ENCODE measurements at places on chromosomes 7 and 10. TPM values are rescaled to one million over a fixed set of nuclear protein-coding genes. Genes with fewer than 3 reads are reported as not detected.
A peak's percentile ranks its signal among the peaks of the same experiment; 100 is the strongest.

The LIPK gene
- not detected for total RNA-seq

The MRLN gene
- total RNA-seq: not detected

The PLAC9 gene
- not detected for total RNA-seq

The TUBB8 gene
- total RNA-seq: not detected

The TMEM140 gene
- total RNA-seq: 32.2 TPM

The IGF2BP3 gene
- total RNA-seq: not detected

The CRHR2 gene
- not detected for total RNA-seq

The SLC26A3 gene
- not detected for total RNA-seq

The CFAP46 gene
- not detected for total RNA-seq

DNA sequence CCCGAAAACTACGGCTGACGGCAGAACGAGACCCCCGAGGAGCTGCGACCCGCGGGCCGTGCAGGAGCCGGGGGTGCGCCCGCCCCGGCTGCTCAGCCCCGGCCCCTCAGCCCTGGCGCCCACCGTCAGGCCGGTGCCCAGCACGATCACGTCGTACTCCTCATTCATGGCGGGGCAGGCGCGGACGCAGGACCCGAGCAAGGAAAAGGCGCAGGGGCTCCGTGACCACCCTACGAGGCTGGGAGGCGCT lies 218 bp downstream of the GDI2 start:
- no peaks in the 10 kb centered on the region for H3K27me3 ChIP-seq
- DNase-seq: no peak
- H3K4me3 ChIP-seq: peak overlapping the region; percentile 74
- peak overlapping the region; percentile 80 for H3K27ac ChIP-seq

DNA sequence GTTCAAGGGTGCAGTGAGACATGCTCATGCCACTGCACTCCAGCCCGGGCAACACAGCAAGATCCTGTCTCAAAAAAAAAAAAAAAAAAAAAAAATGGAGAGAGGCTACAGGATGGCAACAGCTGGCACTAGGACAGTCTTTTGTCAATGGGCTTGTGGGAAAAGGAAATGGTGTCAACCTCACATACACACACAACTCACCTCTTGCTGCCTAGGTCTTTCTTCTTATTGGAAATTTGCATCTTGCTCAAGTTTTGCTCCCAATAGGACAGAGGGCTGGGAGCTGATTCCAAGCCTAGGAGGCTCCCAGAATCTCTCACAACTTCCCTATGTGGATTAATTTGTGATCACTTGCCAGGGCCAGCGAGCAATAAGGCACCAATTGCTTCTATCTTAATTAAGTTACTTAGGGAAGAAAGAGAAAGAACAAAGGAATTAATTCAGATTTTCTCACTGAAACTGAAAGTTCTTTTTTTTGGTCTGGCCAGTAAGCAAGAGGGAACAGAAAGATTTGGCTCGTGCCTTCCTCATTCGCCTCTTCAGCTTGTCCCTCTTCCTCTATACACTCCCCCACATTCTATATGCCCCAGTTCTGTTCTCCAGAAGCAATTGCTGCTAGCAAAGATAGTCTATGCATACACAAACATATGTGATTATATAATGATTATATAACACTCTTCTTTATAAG lies 33.8 kb downstream of the MAP3K8 start:
- H3K36me3 ChIP-seq: no peaks in the 10 kb centered on the region
- H3K27ac ChIP-seq: no peak overlapping the region
- no peaks in the 10 kb centered on the region for H3K27me3 ChIP-seq
- H3K4me3 ChIP-seq: no peak overlapping the region

DNA sequence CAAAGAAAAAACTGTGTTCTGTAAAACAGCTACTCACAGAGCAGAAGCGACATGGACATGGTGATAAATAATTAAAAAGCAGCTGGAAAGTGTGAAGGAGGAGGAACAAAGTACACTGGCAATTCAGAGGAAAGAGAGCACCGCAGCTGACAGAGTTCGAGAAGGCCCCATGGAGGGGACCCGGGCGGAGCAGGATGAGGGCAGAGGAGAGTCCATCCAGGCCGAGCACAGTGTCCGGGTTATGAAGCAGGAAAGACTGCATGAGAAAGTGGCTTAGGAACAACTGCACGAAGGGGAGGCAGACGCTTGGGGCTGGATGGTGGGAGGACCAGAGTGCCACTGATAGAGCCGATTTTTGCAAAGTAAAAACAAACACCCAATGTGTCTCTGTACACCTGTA lies 185.5 kb downstream of the ZMYND11 start:
- H3K27me3 ChIP-seq: no peaks in the 10 kb centered on the region
- no peaks in the 10 kb centered on the region for H3K36me3 ChIP-seq
- H3K4me3 ChIP-seq: no peak overlapping the region
- no peak for DNase-seq
- H3K27ac ChIP-seq: no peak overlapping the region
- peaks cover 14% of the 10 kb centered on the region for H3K4me1 ChIP-seq

- no peak overlapping the region for H3K4me3 ChIP-seq
- no peaks in the 10 kb centered on the region for H3K36me3 ChIP-seq
- no peak overlapping the region for H3K27ac ChIP-seq
- no peaks in the 10 kb centered on the region for H3K4me1 ChIP-seq
- no peak for DNase-seq
Observed at GRCh38 chr10:12925845-12926244, 75.7 kb downstream of the CCDC3 start.

DNA sequence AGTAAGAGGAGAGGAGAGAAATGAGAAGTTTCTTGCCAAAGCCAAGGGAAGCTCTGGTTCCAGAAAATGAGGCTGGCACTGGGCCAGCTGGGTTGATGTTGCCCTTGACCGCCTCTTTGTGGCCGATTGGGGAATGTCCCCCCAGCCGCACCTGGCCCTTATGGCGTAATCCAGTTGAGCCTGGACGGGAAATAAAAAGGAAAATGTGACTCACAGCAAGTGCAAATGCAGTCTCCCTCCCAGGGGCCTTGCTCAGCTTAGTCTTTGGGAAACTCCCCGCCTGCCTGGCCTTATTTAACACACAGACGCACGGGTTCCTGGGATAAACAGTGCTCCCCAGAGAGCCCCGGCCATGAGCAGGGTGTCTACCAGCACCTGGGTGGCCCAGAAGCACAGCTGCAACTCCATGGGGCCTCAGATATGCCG lies 174.8 kb downstream of the KIAA1217 start:
- no peaks in the 10 kb centered on the region for H3K4me1 ChIP-seq
- H3K27ac ChIP-seq: no peak overlapping the region
- H3K4me3 ChIP-seq: no peak overlapping the region

- no peak for DNase-seq
- H3K27ac ChIP-seq: no peak overlapping the region
- H3K4me3 ChIP-seq: no peak overlapping the region
- H3K27me3 ChIP-seq: no peaks in the 10 kb centered on the region
- H3K4me1 ChIP-seq: no peaks in the 10 kb centered on the region
Observed at GRCh38 chr7:125098377-125098970, 168.8 kb upstream of the POT1 start.

DNA sequence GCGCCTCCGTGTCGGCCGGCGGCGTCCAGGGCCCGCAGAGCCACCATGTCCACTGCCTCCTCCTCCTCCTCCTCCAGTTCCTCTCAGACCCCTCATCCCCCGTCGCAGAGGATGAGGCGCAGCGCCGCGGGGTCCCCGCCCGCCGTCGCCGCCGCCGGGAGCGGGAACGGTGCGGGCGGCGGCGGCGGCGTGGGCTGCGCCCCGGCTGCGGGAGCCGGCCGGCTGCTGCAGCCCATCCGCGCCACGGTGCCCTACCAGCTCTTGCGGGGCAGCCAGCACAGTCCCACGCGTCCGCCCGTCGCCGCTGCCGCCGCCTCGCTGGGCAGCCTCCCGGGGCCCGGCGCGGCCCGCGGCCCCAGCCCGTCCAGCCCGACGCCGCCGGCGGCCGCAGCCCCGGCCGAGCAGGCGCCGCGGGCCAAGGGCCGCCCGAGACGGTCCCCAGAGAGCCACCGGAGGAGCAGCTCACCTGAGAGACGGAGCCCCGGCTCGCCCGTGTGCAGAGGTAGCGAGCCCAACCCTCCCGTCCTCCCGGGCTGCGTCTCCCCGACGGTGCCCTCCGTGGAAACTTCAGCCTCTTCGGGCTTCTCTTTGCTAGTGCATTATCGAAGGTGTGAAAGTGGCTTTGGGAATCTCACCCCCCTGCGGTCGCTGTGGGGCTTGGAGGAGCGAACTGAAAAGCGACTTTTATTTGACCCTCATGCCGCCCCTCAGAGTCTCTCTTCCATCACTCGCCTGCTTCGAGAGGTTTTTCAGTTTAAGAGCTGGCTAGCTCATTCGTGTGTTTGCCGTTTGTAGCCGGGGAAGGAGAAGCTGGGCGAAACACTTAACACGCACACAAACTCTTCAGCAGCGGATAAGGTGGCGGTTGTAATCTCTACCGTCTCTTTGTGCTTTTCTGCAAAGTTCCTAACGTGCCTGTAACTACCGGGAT lies 975 bp downstream of the GLCCI1 start:
- no peaks in the 10 kb centered on the region for H3K36me3 ChIP-seq
- no peaks in the 10 kb centered on the region for H3K27me3 ChIP-seq
- peaks cover 14% of the 10 kb centered on the region for H3K4me1 ChIP-seq

DNA sequence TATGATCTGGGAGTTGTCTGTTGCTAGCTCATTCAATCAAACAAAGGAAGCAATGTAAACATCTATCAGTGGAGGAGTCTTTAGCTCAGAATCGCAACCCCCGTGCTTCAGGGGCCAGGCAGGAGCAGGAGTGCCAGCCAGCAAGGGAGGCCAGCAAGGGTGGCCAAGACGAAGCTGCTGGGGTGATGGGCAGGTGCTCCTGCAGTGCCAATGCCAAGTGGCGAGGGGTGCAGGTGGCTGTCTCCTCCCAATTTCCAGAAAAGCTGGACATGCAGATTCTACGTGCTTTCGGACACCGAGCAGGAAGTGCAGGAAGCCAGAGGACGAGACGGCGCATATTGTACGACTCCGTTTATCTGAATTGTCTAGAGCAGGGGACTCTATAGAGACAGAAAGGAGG lies 48.1 kb upstream of the EBF3 start:
- H3K27ac ChIP-seq: no peak overlapping the region
- no peaks in the 10 kb centered on the region for H3K36me3 ChIP-seq
- no peaks in the 10 kb centered on the region for H3K4me1 ChIP-seq
- DNase-seq: no peak
- H3K4me3 ChIP-seq: no peak overlapping the region

DNA sequence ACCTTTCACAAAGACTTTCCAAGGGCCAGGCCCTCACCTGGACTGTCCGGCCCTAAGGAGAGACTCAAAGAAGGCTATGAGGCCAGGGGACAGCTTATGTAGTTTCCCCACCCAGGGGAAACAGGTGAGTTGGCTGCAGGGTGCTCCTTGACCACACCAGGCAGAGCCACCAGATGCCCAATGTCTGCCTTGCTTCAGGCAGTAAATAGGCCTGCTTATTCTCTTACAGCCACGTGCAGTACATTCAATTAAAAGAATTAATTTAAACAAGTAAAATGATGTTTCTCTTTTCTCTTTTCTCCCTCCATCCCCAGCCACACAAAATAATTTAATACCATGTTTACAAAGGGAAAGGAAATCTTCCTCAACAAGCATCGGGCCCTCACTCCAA lies 66.6 kb upstream of the ABLIM1 start:
- no peak overlapping the region for H3K27ac ChIP-seq
- no peak for DNase-seq

DNA sequence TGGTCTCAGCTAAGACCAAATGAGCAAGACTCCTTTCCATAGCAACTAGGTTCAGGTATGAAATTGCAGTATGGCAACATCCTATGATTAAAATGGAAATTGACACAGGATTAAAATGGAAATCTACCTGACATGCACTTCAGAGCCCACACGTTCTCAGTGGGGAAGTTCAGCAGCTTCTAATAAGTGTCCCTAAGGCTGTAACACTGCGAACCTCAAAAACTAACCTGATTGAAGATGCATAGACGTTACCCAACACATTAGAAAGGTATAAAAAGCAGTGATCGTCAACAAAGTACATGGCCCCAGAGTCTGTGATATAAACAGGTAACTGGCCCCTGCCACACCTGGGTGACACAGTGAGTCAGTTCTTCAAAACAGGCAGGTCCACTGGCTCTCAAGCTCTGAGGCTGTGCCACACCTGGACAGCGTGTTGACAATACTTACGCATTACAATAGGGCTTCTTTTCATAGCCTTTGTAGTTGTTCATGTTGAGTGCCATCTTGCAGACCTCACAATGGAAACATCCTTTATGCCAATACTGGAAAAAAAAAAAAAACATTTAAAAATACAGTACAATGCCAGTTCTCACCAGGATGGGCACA lies 274.9 kb upstream of the NEBL start:
- no peak overlapping the region for H3K4me3 ChIP-seq
- peaks cover 44% of the 10 kb centered on the region for H3K27me3 ChIP-seq
- DNase-seq: no peak
- H3K4me1 ChIP-seq: peaks cover 5% of the 10 kb centered on the region
- no peaks in the 10 kb centered on the region for H3K36me3 ChIP-seq
- no peak overlapping the region for H3K27ac ChIP-seq
